KG1 (cell line): ENCODE measurements at places on chromosomes 3 and 15.

- no peak for DNase-seq
Observed at GRCh38 chr15:44501768-44502366, 35.1 kb upstream of the EIF3J start.

DNA sequence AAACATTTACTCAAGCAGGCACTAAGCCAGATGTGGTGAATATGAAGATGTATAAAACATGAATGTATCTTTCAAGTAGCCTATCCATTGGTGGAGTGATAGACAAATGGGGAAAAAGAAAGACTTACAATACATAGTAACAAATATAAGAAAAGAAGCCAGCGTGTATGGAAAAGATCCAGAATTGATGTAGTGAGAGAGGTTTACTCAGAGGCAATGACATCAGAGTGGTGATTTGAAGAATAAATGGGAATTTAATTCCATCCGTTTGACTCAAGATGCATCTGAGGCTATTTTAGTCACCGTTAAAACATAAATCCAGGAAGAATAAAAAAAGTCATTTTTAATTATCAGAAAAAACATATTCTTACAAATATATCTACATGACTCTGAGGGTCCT, 162.6 kb downstream of the IL1RAP start:
- no peak for DNase-seq

DNA sequence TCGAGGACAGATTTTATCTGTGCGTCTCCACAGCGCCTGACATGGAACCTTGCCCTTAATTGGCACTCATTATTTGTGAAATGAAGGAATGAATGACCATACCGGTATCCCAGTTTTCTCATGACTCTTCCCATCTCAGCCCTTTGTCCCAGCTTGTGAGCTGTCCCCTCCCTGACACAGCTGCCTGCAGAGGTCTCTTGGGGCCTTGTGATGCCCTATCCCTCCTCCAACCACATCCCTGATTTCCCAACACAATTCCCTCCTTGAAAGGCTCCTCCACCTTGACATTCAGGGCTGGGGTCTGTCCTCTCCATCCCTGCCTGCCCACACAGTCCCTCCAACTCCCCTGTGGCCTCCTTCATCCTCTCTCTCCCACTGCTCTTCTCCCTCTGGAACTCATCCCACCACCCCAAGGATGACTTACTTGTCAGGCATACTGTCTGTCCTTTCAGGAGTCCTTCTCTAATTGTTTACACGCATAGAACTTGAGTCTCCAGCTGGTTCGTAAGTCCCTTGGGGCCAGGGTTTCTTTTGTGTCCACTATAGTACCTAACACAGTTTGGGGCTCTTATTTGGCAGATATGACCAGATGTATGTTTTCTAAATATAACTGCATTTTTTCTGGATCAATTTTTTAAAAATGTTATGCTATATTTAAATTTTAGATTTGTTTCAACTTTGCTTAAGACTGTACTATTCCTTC, 35.6 kb upstream of the FILIP1L start:
- no peak for DNase-seq

- no peak for DNase-seq
Observed at GRCh38 chr3:101964861-101965260, 115.5 kb downstream of the NFKBIZ start.

DNA sequence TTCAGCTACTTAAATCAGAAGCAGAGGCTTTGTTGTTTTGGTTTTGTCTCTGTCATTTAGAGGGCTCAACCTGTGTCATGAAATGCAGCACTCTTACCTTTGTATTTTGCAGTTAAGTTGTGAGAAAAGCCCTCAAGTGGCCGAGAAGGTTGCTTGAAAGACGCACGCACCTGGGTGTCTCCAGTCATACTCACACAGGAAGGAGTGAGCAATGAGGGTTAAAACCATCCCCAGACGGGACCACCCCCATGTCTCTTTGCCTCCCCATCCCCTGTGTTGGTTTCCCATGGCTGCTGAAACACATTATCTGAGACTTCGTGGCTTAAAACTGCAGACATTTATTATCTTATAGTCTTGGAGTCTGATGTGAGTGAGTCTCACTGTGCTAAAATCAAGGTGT, 376.1 kb upstream of the CFAP20DC start:
- no peak for DNase-seq

- no peak for DNase-seq
Observed at GRCh38 chr3:120027226-120027625, 67.0 kb downstream of the GSK3B start.

DNA sequence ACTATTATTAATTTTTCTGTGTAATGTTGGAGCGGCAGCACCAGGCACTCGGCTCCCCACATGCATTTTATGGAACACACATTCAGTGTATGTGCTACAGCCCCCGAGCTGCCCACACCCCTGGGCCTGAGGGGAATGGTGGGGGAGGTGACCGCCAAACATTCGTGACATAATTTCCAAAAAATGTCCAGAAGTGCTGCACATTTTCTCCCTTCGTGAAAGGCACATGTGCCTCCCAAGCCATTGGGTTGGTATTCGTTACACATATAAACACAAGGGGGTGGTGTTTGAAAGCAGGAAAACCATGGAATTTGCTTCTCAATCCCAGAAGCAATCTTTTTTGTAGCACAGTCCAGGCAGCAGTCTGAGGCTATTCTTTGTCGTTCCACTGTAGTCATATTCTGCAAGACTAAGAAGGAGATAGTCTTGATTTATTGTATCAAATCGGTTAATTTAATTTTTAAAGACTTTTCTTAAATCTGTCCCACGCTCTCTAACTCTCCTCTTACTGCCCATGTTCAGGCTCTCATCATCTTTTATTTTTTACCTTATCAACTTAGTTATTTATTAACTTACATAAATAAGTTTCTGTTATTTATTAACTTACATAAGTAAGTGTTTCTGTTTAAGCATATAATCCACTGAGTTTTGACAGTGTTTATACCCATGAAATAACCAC, 39.2 kb upstream of the POLR2M start:
- DNase-seq: no peak

DNA sequence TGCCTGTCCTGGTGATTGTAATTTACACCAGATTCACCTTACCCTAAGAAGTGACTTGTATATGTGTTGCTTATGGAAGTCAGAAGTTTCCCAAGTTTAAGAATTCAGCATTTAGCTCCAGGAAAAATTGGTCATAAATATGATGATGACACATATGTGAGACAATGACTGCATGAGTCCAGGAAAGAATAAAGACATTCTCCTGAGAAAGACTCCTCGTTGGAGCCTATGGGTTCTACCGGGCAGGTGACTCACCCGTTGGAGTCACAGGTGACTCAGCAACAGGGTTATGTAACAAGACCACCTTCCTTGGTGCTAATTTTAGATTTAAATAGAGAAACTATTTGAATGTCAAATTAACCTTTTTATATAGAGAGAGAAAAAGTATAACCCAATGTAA, 662.4 kb downstream of the FHIT start:
- no peak for DNase-seq

DNA sequence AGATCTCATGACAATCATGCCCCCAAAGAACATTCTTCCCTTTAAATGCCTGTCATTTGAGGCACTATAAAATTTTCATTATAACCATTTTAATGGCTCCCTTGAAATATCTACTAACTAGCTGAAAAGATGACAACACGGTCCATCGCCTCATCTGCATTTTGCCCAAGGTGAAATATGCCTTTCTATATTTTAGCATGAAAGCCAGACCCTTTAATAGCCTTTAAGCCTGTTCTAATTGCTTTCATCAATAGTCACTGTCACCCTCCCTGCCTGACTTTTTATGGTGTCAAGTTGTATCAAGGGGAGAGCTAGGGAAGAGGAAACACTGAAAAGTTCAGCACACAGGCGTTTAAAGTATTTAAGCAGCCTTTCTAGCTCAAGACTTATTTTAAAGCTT, 144.1 kb upstream of the PRICKLE2 start:
- no peak for DNase-seq

DNA sequence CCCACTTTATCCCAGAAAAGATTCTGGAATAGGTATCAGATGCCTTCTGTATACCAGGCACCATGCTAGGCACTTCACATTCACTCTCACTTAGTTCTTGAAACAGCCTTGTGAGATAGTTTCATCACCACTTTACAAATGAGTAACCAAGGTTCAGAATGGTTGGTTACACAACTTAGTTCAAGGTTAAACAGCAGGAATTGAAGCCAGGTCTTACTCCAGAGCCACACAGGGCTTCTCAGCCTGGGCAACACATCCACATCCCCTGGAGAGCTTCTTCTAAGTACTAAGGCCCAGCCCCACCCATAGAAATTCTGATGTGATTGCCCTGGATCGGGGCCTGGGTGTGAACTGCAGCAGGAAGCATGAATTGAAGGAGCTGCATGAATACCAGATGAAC, 18.6 kb downstream of the WHAMM start:
- DNase-seq: no peak

- no peak for DNase-seq
Observed at GRCh38 chr3:62723166-62723913, 151.9 kb downstream of the CADPS start.

DNA sequence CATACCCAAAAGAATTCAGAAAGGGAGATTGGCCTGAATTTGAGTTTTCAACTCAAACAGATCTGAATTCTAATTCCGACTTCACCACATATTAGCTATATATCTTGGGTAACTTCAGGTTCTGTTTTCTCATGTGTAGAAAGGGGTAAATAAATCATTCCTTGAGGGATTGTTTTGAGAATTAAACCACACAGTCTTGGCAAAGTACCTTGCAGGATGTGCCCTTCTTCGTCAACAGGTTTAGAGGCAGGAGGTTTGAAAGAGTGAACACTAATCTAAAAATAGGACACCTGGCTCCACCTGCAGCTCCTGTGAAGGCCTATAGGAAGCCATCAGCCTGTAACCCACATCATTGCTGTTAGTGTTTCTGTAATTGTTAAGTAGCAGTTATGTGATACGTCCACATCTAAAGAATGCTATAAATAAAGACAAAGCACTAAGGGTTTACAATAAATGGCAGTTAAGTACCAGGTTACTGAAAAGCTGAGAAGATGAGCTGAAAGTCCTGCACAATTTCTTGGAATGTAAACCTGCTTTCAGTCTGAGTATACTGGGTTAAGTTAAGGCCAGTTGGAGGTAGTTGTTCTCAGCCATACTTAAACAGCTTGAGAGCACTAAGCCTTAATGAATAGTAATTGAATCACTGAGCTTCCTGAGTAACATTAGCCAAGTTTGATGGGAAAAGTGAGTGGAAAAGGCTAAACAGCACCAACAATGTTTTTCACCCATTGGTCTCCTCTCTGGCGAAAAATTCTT, 6.0 kb downstream of the CCDC80 start:
- no peak for DNase-seq

DNA sequence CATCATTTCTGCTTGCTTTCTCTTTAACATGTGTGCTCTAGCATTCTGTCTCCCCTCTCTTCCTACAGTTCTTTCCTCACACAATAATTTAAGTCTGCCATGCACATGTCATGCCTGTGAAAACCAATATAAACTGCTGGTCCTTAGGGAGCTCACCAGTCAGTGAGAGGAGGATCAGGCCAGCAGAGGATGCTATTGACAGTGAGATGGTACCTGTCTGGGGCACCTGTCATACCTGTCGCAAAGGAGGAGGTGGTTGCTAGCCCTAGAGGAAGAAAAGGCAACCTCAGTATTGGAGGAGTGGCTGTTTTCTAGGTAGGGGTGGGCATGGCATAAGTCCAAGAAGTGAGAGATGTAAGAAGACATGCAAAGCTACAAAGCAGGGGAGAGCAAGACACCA, 194.6 kb downstream of the GABRG3 start:
- DNase-seq: no peak

- peak; percentile 61 for DNase-seq
Observed at GRCh38 chr3:32374788-32375595, 16.7 kb upstream of the CMTM7 start.

DNA sequence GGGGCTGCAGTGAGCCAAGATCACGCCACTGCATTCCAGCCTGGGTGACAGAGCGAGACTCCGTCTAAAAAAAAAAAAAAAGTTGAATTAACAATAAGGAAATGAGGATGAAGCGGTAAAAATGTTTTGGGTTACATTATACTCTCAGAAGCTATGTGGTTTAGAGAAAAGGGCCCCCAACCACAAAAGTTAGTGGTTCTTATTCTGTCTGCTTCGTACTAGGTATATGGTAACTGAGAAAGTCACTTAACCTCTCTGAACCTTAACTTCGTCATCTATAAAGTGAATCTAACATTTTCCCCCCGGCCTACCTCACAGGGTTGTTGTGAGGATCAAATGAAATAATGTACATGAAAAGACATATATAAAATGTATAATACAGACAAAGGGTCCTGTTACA, 38.4 kb upstream of the EHHADH start:
- DNase-seq: no peak

GRCh38 chr15:78167227-78167888, 18.2 kb downstream of the IDH3A start:
- no peak for DNase-seq

DNA sequence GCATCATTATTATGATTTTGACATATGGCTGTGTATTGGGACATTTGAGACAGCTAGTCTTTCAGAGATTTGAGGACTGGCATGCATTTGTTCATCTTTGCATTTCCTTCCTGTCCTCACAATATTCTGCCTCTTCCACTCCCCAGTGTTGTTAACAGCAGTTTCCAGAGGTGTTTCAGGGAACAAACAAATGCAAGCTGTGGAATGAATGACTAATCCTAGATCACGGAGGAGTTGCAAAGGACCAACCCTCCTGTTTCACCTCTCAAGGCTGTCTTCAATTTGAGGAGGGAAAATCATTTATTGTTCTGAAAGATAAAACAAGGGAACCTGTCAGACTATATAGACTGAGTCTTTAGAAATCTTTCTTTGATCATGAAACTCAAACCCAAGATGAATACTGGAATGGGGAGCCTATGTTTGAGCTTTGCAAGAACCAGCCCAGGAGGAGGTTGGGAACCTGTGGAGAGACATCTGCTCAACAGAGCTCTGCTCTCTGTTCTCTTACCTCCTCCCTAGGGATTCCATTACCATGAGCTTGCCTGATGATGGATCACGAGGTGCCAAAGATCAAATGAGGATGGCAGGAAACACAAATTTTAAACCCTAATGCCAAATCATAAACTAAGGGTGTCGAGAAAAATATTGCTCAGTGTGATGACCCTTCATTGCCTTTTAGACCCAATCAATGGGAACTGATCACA, 68.5 kb downstream of the SLC7A14 start:
- no peak for DNase-seq

GRCh38 chr3:105139881-105140560, 226.7 kb upstream of the ALCAM start:
- DNase-seq: peak; percentile 44

GRCh38 chr3:127043731-127044510, 61.0 kb downstream of the PLXNA1 start:
- no peak for DNase-seq

DNA sequence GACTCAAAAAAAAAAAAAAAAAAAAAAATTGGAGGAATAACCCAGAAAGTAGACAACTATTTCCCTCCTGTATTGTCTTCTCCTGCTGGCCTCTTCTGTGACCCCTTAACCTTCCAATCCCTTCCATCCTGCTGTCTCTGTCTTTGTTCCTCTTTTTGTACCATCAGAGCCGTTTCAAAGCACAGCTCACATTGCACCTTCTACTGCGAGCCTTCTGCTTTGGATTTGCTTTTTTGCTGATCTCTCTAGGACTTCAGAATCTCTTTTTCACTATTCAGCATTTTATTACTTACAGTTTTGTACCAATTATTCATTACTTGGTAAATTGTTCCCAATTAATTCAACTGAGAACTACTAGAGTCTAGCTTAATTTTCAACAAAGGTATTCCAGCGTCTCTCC, 284.0 kb upstream of the TBL1XR1 start:
- DNase-seq: peak; percentile 17

GRCh38 chr15:62848632-62849050, 193.9 kb upstream of the TPM1 start:
- no peak for DNase-seq

GRCh38 chr3:46593274-46593862, 19.0 kb upstream of the FAM240A start:
- DNase-seq: no peak
